ENCODE measurements at places on chromosomes 1 and 21. TPM values are rescaled to one million over a fixed set of nuclear protein-coding genes. Genes with fewer than 3 reads are reported as not detected.

- no peak for DNase-seq
These were observed 54.2 kb downstream of the MIGA1 start for GRCh38 chr1:77833521-77834100.

GRCh38 chr1:106677181-106677580 is 379.3 kb upstream of the PRMT6 start:
- no peak for DNase-seq

DNA sequence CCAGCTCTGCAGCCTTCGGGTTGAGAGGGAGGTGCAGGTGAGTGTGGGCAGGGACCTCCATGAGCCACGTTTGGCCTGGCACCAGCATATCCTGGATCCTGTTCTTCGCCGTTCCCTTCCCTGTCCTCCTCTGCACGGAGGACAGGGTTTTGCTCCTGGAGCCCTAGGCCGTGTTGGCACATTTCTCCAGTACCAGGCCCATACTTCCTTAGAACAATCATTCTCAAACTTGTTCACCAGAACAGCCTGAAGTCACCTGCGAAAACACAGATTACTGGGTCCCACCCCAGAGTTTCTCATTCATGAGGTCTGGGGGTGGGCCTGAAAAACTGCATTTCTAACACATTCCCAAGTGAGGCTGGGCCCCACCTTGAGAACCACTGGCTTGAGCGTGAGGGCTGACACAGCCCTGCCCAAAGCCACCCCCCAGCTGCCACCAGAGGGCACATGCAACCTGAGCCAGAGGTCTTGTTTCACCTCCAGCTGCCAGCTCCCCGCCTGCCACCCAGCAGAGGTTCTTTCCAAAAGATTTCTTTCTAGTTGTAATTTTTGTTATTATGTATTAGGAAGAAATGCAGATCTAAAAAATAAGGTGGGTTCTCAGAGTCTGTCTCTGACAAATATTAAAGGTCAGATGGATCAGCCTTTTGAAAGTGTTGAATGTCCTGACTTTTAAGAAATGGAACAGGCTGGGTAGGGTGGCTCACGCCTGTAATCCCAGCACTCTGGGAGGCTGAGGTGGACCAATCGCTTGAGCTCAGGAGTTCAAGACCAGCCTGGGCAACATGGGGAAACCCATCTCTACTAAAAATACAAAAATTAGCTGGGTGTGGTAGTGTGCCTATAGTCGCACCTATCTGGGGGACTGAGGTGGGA is 39.6 kb upstream of the LDLRAP1 start:
- no peak for DNase-seq

GRCh38 chr1:8747879-8748825 is 69.3 kb downstream of the RERE start:
- no peak for DNase-seq

GRCh38 chr1:20185834-20186782 is at the start of the genes PLA2G2C and UBXN10:
Gene PLA2G2C, minus strand, starts transcription at chr1:20186518. Its CDS starts 9,155 bp downstream, at chr1:20177363.
Gene UBXN10, plus strand, starts transcription at chr1:20186096. Its CDS starts 4,466 bp downstream, at chr1:20190562.
- DNase-seq: no peak

DNA sequence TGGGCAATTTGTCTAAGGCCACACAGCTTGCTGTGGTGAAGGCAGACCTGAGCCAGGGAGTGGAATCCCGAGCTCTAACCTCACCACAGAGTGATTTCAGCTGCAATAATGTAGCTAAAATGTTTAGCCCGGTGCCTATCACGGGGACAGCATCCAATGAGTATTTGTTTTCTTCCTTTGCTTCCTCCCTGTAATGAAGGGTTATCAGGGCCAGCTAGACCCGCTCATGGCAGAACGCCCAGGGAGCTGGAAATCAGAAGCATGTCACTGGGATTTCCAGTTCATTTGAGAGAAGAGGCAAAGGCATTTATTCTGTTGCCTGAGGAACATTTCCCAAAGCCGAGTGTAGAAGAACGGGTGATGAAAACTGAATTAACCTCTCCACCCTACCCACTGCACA is 183.1 kb downstream of the ZSCAN20 start:
- DNase-seq: no peak

Gene OR2L2
- total RNA-seq: not detected

Gene IL24
- not detected for total RNA-seq
